ENCODE measurements at places on chromosomes 7 and 10. TPM values are rescaled to one million over a fixed set of nuclear protein-coding genes. Genes with fewer than 3 reads are reported as not detected.

Gene FAM13C
- 12.7 TPM for polyA plus RNA-seq

Gene LRRN3
- 7.2 TPM for polyA plus RNA-seq

Gene HOXA1
- not detected for polyA plus RNA-seq

Gene ZC3HAV1L
- 0.85 TPM for polyA plus RNA-seq

Gene ACTR3C
- polyA plus RNA-seq, result 3.0 TPM

Gene TSPAN15
- 38.4 TPM for polyA plus RNA-seq

Gene AKR1C8
- not detected for polyA plus RNA-seq

Gene CLCN1
- not detected for polyA plus RNA-seq

Gene CPVL
- 9.4 TPM for polyA plus RNA-seq

Gene TRIM24
- 24.1 TPM for polyA plus RNA-seq

Gene NRCAM
- 106 TPM for polyA plus RNA-seq

Gene TMEM229A
- polyA plus RNA-seq, result 1.9 TPM

Data from brain (organoid and tissue), 16 donors.